ENCODE measurements at places on chromosomes 12 and 14.
A peak's percentile ranks its signal among the peaks of the same experiment; 100 is the strongest.

- DNase-seq: no peak
Observed at GRCh38 chr12:108782971-108783370, 51.7 kb upstream of the CORO1C start.

GRCh38 chr12:87988534-87988933, 40.7 kb downstream of the C12orf50 start:
- DNase-seq: no peak

DNA sequence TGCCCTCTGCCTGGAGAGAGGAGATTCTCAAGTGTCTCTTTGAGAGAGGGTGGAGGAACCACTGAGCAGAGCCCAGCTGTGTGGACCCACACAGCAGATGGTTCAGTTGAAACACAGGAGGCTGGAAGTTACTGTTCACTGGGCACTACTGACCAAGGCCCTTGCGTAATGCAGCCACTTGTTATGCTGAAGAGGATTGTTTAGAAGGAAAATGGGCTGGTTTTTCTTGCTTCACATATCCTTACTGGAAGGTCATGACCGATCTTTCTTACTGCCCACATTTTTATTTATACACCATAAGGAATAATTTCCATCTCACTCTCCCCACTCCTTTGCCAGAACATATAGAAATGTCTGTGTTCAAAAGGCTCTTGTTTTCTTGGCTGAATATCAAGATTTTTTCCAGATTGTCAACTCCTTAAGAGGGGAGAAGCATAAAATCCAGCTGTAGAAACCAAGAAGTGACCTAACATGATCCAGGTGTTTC, 375.1 kb upstream of the DDHD1 start:
- DNase-seq: no peak

GRCh38 chr12:57866308-57867019, 19.9 kb upstream of the CTDSP2 start:
- no peak for DNase-seq

GRCh38 chr12:72658615-72659014, 386.4 kb downstream of the TRHDE start:
- no peak for DNase-seq

GRCh38 chr14:28773861-28774691, 7.5 kb downstream of the FOXG1 start:
- no peak for DNase-seq

DNA sequence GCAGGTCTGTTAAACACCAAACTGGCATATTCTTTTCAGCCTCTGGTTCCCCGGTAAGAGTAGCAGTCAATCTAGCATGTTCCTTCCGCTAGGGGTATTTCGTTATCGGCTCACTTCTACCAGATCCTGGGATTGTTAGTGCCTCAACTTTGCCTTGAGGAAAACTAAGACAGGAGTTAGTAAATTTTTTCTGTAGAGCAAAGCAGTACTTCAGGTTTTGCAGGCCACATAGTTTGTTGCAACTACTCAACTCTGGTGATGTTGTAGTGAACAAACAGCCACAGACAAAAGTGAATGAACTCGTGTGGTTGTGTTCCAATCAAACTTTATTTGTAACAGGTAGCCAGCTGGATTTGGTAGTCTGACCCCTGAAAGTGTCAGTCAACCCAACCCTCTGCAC, 6.3 kb upstream of the CDH24 start:
- no peak for DNase-seq

GRCh38 chr12:48017496-48017895, 13.2 kb upstream of the COL2A1 start:
- no peak for DNase-seq

GRCh38 chr12:14710632-14711320, 14.4 kb upstream of the GUCY2C start:
- DNase-seq: no peak

- no peak for DNase-seq
Observed at GRCh38 chr12:122182887-122183587, at the start of gene LRRC43. TSS of gene LRRC43 (plus strand) at chr12:122183123. CDS start at chr12:122183145, 22 bp downstream.

DNA sequence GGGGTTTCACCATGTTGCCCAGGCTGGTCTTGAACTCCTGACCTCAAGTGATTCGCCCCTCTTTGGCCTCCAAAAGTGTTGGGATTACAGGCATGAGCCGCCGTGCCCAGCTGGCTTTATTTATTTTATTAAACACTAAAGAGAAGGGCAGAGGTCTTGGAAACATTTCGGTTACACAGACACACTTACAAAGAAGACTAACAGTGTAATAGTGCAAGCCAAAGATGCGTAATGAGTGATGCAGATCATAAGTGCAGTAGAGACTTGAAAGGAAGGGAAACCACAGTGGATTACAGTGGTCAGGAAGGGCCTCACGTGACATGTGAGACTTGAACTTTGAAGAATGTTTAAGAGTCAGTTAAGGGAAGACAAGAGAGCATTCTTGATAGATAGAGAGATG, 33.9 kb upstream of the CDK17 start:
- DNase-seq: peak; percentile 52

GRCh38 chr12:126493366-126494108, 1428.3 kb downstream of the AACS start:
- no peak for DNase-seq

Data from activated CD4-positive, alpha-beta T cell treated with anti-CD3 and anti-CD28 coated beads, Interleukin-2, amount 50 U/mL, for 48 hours (primary cell).